Right lobe of liver (tissue), 6 donors: ENCODE measurements at places on chromosomes 7 and 10. TPM values are rescaled to one million over a fixed set of nuclear protein-coding genes. Genes with fewer than 3 reads are reported as not detected.

HMX2 gene
- total RNA-seq: not detected

AGAP9 gene
- 13.3 TPM for total RNA-seq

ZNF239 gene
- 1.1 TPM for total RNA-seq

SLC13A1 gene
- not detected for total RNA-seq
